ENCODE measurements at places on chromosomes 2 and 18. TPM values are rescaled to one million over a fixed set of nuclear protein-coding genes. Genes with fewer than 3 reads are reported as not detected.

The POTEI gene
- total RNA-seq, result not detected

The DNAJC5G gene
- not detected for total RNA-seq

The HJURP gene
- total RNA-seq, result 5.2 TPM

The COLEC11 gene
- total RNA-seq, result 1.4 TPM
